Activated CD4-positive, alpha-beta T cell treated with anti-CD3 and anti-CD28 coated beads for 24 hours (primary cell): ENCODE measurements at places on chromosomes 2 and 18.

DNA sequence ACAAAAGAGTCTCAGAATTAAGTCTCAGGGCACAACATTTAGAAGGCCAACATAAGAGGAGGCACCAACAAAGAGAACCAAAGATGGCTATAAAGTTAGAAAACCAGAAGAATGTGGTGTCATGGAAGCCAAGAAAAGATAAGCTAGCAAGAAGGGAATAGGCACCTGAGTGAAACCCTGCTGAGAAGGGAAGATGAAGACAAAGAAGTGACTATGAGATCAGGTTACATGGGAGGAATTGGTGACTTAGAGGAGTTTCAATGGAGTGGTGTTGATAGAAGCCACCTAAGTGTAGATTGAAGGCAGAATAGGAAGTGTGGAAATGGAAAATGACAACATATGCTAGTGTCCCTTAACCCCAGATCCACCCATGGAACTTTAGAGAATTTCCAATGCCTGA lies 327.6 kb upstream of the KCNJ3 start:
- DNase-seq = no peak

DNA sequence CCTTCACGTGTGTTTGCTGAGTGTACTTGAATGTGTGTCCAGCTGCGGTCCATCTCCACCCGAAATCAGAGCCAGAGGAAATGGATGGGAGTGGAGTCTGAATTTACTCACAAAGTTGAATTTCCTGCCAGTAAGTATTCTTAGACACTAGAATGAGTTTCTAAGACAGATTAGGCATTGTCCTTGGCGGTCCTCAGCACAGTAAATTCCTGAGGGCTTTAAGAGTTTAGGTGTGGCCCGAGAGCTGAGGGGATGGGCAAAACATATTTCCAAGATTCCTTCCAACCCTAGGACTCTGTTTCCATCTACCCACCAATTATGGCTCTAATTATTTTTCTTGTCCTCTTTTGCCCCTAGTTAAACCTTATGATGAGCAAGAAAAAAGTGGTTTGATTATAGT lies 90.3 kb upstream of the PHLPP1 start:
- DNase-seq = no peak

DNA sequence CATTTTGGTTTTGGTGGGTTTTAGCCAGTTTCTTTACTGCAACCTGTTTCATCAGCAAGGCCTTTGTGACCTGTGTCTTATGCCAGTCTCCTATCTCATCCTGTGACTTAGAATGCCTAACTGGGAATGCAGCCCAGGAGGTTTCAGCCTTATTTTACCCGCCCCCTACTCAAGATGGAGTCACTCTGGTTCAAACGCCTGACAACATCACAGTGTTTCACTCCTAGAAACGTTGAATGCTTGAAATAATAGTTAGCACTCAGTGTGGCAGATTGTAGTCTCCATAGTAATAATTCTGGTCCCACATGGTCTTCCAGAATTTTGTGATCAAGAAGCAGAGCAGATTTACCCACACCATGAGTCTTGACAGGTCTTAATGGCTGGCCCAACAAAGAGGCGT lies 159.0 kb upstream of the TRIB2 start:
- DNase-seq = no peak

DNA sequence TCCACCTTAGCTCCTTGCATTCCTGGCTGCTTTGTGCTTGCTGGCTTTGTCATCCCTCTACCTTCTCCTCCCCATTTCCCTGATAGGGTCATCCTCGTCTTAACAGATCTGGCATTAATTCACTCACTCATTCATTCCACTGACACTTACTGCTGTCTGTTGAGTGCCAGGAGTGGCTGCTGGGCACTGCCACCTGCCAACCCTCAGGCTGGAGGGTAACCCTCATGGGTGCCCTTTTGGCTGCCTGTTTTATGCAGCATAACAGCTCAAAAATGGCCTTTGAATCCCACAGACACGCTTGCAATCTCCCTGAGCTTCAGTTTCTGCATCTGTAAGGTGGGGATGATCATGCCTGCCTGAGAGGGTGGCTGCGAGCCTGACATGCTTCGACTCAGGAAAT lies 25.2 kb downstream of the FHOD3 start:
- DNase-seq = no peak

DNA sequence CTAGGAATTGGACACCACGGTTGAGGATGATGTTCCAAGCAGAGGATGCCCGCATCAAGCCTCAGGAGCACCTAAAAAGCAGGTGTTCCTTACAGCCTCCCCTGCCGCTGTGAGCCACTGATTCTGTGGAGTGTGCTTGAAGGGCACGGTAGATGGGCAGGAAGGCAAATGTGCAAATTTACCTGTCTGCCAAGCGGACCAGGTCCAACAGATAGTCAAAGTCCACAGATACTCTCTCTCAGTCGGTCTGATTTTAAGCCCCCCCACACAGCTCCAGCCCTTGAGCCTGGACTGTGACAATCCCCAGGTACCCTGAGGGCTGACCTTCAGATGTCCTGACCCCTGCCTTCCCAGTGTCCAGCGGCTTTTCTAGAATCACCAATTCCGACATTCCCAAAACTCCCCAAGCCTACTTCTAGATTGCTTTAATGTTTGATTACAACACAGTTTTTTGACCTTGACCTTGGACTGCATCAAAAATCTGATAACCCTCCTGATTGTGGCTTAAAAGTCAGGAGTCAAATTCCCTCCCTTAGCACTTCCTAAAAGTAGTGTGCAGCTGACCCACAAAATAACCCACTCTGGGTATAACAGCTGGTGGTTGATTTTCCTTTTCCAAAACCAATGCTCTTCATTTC lies 208.8 kb upstream of the NCKAP5 start:
- no peak for DNase-seq

DNA sequence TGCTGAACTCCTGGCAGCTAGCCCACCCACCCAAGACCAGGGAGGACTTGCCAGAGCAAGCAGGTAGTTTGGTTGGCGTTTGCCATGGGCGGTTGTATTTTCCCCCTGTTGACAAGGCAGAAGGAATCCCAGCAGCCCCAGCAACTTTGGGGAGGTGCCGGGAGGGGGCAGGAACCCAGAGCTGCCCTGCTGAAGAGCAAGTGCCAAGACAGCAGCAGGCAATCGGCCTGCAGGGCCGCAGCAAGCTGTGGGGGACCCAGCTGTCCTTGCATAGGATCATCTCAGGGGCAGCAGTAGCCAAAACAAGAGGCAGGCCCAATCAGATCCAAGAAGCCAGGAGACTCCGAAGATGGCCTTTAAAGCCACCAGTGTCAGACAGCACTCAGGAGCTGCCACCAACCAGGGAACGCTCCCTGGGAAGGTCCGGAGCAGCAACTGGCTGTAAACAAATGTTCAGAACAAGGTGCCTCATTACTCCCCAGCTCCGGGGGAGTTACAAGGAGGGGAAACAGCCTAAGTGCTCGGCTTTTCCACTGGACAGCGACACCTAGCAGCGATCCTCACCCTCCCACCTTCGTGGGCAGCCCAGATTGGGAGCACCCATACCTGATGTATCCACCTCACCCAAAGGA lies 2.1 kb downstream of the ST8SIA5 start:
- no peak for DNase-seq

DNA sequence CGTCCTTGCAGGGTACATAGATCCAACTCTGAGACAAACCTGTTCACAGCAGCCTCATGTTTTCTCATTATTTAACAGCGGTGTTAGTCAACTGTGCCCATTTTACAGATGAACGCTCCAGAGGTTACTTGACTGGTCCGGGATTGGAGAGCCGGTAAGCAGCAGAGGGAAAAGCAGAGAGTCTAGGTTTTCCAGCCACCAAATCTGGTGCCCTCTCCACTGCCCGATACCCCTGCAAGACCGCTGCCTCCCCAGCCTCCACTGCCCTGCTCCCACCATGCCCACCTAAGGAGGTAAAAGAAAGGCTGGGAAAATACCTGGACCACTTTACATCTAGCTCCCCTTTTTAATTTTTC lies 51.5 kb downstream of the EIPR1 start:
- no peak for DNase-seq

- DNase-seq = no peak
Measured at GRCh38 chr2:136243638-136244535, 125.9 kb upstream of the CXCR4 start.

DNA sequence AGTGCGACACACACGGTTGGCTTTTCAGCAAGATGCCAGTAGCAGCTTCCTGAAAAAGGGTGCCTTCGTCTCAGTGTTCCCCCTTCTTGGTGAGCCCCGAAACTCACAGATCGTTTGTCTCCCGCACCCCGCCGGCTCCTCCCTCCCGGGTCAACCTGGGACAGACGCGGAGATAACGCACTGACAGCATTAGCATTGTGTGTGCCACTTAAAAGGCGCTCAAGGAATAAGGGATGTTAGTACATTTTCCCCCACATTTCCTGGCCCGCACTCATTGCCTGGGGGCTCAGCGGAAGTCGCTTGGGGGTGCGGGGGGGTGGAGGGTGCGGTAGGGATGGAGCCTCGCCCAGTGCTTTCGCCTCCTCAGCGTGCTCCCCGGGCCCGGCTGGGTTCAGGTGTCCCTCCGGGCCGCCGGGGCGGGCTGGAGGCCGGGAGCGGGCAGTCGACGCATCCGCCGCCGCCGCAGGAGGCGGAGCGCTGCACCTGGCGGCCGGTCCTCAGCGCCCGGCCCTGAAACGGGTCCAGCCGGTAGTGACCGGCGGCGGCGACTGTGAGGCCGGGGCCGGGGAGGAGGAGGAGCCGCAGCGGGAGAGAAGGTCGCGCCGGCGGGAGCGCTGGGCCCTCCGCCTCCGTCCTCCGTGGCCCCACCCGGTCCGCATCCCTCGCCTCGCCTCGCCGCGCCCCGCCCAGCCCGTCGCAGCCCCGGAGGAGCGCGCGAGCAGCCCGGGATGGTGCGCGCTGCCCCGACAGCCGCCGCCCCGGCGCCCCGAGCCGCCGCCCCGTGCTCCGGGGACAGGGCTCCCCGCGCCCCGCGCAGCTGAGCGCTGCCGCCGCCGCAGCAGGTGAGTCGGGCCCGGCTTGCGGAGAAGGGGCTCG lies at the start of gene MFSD6:
MFSD6 (plus strand) TSS at position 694 of the 876 bp plus-strand sequence. CDS start 27,675 bp downstream, outside the sequence.
- peak; percentile 35 for DNase-seq

- no peak for DNase-seq
Measured at GRCh38 chr18:58755304-58756010, 84.2 kb downstream of the MALT1 start.

DNA sequence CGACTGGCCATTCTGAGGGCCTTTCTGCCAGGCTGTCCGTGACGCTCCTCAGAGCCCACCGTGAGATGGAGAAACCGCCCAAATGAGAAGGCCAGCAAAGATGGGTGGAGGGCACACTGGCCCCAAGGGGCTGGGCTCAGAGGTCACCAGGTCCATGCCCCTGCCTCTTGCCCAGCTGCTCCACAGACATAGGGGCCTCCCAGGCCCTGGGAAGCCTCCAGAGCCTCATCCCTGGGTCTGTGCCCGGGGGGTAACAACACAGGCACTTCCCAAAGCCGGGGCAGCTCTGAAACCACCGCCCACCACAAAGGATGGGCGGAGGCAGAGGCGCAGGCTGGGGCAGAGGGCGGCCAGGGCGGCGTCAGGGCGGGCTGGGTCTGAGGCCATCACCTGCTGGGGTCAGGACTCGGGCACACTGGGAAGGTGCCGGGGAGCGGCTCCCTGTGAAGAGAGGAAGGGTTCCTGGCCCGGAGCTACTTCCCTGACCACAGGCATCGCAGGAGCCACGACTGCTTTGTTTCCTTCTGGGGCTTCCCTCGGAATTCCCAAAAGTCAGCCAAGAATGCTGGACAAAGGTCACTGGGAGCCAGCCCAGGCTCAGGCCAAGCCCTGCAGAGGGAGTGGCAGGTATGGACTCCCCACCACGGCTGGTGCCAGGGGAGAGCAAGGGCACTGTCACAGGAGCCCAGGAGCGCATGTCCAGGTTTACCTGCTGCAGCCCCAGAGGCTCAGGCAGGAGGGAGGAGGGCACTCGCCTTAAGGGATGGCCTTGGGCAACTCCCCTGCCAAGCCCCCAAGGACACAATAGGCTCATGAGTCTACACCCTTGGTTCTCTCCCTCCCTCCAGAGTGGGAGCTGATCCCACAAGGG lies 9.4 kb downstream of the CYP26B1 start:
- no peak for DNase-seq

- DNase-seq = no peak
Measured at GRCh38 chr2:186912979-186913378, 64.0 kb upstream of the ZSWIM2 start.

DNA sequence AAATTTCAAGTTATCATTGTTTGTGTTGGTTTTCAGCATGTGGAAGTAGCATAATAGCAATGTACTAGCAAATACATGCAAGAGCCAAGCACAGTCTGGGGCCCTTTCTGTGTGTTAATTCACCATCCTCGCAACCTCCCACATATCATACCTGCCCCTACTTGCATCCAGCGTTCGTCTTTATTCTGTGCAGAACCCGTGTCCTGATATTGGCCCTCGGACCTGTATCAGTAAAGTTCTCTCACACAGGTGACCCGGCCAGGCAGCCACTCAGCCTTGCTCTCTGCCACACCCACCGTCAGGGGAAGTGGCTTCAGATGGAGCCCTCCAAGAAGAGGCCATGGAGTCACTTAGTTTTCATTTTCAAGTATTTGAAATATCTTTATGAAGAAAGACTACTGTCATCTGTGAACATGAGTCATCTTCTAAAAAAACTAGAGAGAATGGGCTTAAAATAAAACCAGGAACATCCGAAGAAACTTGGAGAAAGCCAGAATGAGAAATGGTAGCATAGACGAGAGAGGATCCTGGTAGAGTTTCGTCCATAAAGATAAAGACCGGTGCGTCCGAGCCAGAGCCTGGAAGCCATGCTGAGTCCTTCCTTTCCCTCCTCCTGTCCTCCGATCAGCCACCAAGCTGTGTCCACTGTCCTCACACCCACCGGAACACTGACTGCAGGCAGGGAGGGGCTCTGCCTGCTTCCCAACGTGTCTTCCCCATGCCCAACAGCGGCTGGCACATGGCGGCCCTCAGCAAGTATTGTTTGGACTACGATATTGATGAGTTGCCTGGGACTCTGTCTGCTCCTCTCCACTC lies 57.3 kb upstream of the RPL31 start:
- no peak for DNase-seq

- no peak for DNase-seq
Measured at GRCh38 chr18:58911241-58911640, 46.6 kb downstream of the ZNF532 start.

DNA sequence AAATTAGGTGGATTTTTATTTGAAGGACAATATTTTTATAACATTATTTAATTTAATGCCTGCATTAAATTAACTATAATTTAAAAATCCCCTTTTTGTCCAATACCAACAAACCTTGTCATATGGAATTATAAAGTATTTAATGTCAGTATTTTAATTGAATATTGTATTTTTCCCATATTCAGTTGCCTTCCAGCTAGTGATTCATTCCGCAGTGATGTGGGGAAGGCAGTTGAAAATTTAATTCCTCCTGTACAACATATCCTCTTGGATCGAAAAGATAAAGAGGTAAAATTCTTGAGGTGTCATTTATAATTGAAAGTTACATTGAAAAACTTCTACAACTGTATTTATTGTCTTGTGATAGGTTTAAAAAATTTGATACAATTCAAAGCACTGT lies 40.4 kb downstream of the WDR7 start:
- no peak for DNase-seq

GRCh38 chr2:235055891-235056516 lies 104.2 kb downstream of the SH3BP4 start:
- no peak for DNase-seq

- no peak for DNase-seq
Measured at GRCh38 chr2:4840791-4841190, 851.4 kb upstream of the SOX11 start.
